ENCODE measurements at places on chromosomes 13 and 19. TPM values are rescaled to one million over a fixed set of nuclear protein-coding genes. Genes with fewer than 3 reads are reported as not detected.

GRCh38 chr19:19261350-19262189 is 11.5 kb downstream of the TM6SF2 start:
- no peaks in the 10 kb centered on the region for H3K36me3 ChIP-seq
- H3K4me1 ChIP-seq, result no peaks in the 10 kb centered on the region
- H3K27me3 ChIP-seq, result peaks cover 27% of the 10 kb centered on the region
- H3K27ac ChIP-seq, result no peak overlapping the region

DNA sequence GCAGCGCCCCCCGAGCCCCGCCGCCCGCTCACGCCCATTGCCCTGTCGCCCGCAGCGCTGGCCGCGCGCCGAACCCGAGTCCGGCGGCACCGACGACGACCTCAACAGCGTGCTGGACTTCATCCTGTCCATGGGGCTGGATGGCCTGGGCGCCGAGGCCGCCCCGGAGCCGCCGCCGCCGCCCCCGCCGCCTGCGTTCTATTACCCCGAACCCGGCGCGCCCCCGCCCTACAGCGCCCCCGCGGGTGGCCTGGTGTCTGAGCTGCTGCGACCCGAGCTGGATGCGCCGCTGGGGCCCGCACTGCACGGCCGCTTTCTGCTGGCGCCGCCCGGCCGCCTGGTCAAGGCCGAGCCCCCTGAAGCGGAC is 518 bp downstream of the KLF2 start:
- peak overlapping the region; percentile 81 for H3K27ac ChIP-seq
- DNase-seq, result peak; percentile 63
- H3K36me3 ChIP-seq, result peaks cover 23% of the 10 kb centered on the region
- H3K4me3 ChIP-seq, result peak overlapping the region; percentile 94
- H3K27me3 ChIP-seq, result no peaks in the 10 kb centered on the region

DNA sequence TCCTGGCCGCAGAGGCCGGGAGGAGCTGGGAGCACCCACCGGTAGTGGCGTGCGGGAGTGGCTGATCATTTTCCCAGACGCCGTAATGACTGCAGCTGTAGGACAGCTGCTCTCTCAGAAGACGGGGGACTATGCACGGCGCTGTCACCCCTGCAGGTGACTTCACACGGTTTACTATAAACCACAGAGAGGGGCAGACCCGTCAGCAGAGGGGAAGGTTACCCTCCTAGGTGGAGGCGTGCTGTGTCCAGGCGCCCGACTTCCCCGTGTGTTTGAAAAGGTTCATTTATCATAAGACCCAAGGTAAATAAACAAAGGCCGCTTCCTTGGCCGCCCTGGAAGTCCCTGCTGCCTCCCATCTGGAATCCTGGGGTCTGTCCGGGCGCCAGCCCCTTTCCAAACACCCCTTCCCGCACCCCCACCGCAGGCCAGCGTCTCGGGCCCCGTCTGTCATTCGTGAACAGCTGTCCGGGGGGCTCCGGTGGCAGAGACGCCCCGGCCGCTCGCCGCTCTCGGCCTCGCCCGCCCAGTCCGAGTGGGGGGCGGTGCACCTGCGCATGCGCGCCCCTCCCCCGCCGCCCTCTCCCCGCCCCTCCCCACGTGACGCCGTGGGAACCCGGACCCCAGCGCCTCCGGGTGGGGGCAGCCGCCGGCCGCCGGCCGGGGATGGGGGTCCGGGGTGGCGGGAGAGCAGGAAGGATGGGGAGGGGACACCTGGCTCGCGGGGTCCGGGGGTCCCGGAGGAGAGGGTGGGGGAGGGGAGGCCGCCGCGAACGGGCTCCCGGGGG is 915 bp downstream of the SHC2 start:
- no peak overlapping the region for H3K27ac ChIP-seq
- no peaks in the 10 kb centered on the region for H3K4me1 ChIP-seq
- DNase-seq, result peak; percentile 36

DNA sequence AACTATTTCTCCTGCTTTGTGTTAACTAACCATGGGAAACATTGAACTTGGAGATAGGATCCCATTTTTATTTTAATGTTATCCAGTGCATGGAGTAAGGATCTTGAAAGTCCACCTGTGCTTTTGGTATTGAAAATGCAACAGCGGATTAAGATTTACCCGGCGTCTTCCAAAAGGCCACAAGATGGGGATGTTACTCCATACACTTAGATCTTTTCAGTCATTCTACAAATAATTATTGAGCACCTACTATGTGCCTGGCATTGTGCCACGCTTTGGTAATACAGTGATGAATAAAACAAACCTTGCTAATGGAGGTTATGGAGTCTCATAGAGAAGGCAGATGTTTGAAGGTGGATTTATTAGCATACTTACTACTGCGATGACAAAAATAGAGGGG is 56.9 kb downstream of the RFC3 start:
- DNase-seq, result no peak
- H3K4me1 ChIP-seq, result no peaks in the 10 kb centered on the region
- H3K27me3 ChIP-seq, result no peaks in the 10 kb centered on the region
- no peak overlapping the region for H3K27ac ChIP-seq
- no peaks in the 10 kb centered on the region for H3K36me3 ChIP-seq

- H3K27ac ChIP-seq, result no peak within 1 kb of the TSS
- H3K4me1 ChIP-seq, result no peaks in the 10 kb centered on the region
- H3K27me3 ChIP-seq, result peaks cover 17% of the 10 kb centered on the region
Observed at GRCh38 chr19:41993612-41994483, at the start of gene ATP1A3. TSS of gene ATP1A3 (minus strand) at chr19:41994230. CDS start at chr19:41994076, 154 bp downstream.

DNA sequence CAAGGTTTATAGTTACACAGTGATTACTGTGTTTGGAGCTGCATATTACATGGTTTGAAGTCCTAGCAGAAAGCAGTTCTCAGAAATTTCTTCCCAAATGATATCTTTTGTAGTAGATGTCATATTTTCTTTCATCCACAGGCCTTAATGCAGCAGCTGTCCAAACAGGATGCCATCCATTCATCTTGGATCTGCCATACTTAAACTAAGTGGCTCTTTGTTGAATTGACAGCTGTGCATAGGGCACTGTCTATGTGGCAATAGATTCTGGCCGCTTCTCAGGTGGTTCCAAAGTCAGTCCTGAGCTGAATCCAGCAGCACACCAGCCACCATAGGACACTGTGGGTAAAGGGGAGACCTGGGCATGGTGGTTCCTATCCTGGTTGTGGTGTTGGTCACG is 41.6 kb upstream of the SPRY2 start:
- H3K27me3 ChIP-seq, result no peaks in the 10 kb centered on the region
- H3K4me3 ChIP-seq, result no peak overlapping the region
- DNase-seq, result no peak
- H3K4me1 ChIP-seq, result peaks cover 4% of the 10 kb centered on the region

GRCh38 chr13:113937527-113938180 is 36.2 kb downstream of the C13orf46 start:
- no peaks in the 10 kb centered on the region for H3K4me1 ChIP-seq
- no peak overlapping the region for H3K27ac ChIP-seq
- no peaks in the 10 kb centered on the region for H3K27me3 ChIP-seq
- no peaks in the 10 kb centered on the region for H3K36me3 ChIP-seq
- no peak overlapping the region for H3K4me3 ChIP-seq
- no peak for DNase-seq

- no peaks in the 10 kb centered on the region for H3K4me1 ChIP-seq
- DNase-seq, result no peak
- H3K27ac ChIP-seq, result no peak overlapping the region
- peak overlapping the region; percentile 66 for H3K4me3 ChIP-seq
- no peaks in the 10 kb centered on the region for H3K36me3 ChIP-seq
Observed at GRCh38 chr19:5803441-5803751, 1.5 kb upstream of the NRTN start.

- no peaks in the 10 kb centered on the region for H3K36me3 ChIP-seq
- H3K4me3 ChIP-seq, result no peak overlapping the region
Observed at GRCh38 chr13:47408546-47409319, 511.9 kb upstream of the HTR2A start.

GRCh38 chr19:16193466-16193865 is 4.2 kb upstream of the AP1M1 start:
- H3K36me3 ChIP-seq, result peaks cover 13% of the 10 kb centered on the region
- H3K27ac ChIP-seq, result no peak overlapping the region
- H3K27me3 ChIP-seq, result no peaks in the 10 kb centered on the region
- no peak for DNase-seq

The PSG4 gene
- 171 TPM for polyA plus RNA-seq

The GPC6 gene
- polyA plus RNA-seq, result 14.4 TPM

The CACNG6 gene
- not detected for polyA plus RNA-seq

The KIR2DL3 gene
- not detected for polyA plus RNA-seq

The SIPA1L3 gene
- 3.7 TPM for polyA plus RNA-seq

The NPHS1 gene
- polyA plus RNA-seq, result not detected

Measured in GM23248 (cell line).